Activated CD8-positive, alpha-beta memory T cell treated with anti-CD3 and anti-CD28 coated beads, Interleukin-2, amount 10 ng/mL, durations not matched to agents 7 days and 5 days (primary cell): ENCODE measurements at places on chromosomes 2 and 18. TPM values are rescaled to one million over a fixed set of nuclear protein-coding genes. Genes with fewer than 3 reads are reported as not detected.

SIX3 gene
- total RNA-seq: 0.21 TPM

OSBPL1A gene
- 0.68 TPM for total RNA-seq

C2orf92 gene
- total RNA-seq: 8.4 TPM

NDC80 gene
- 83.9 TPM for total RNA-seq

GRCh38 chr18:8871489-8871888, 166.1 kb downstream of the MTCL1 start:
- no peak overlapping the region for H3K27ac ChIP-seq
- H3K4me3 ChIP-seq: no peak overlapping the region
- DNase-seq: no peak

GRCh38 chr2:28296243-28296642, 96.4 kb upstream of the FOSL2 start:
- no peaks in the 10 kb centered on the region for H3K27me3 ChIP-seq
- H3K4me1 ChIP-seq: peaks cover 7% of the 10 kb centered on the region
- H3K36me3 ChIP-seq: peaks cover 16% of the 10 kb centered on the region

DNA sequence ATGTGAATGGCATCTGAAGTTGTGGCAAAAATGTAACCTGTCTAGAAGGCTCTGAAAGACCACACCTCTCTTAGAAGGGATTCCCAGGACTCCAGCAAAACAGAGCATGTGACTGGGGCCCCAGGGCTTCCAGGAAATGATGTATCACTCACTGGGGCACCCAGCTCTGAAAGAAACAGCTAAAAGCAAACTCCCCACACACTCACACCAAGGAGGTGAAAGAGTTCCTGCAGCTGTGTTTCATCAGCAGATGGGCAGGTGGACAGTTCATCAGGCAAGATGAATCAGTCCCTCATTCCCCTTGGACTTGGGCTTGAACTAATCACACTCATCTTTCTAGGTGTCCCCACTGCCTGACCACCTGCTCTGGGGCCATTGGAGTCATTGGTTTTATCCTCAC, 76.2 kb downstream of the CCBE1 start:
- no peak for DNase-seq
- H3K4me1 ChIP-seq: no peaks in the 10 kb centered on the region
- no peaks in the 10 kb centered on the region for H3K36me3 ChIP-seq
- H3K4me3 ChIP-seq: no peak overlapping the region
- H3K27me3 ChIP-seq: no peaks in the 10 kb centered on the region
- no peak overlapping the region for H3K27ac ChIP-seq
